ENCODE measurements at places on chromosomes 1 and 21. TPM values are rescaled to one million over a fixed set of nuclear protein-coding genes. Genes with fewer than 3 reads are reported as not detected.

- DNase-seq, result no peak
Measured at GRCh38 chr1:186634511-186634910, 45.7 kb downstream of the PTGS2 start.

- no peak for DNase-seq
Measured at GRCh38 chr1:112536561-112536960, 27.8 kb downstream of the WNT2B start.

DNA sequence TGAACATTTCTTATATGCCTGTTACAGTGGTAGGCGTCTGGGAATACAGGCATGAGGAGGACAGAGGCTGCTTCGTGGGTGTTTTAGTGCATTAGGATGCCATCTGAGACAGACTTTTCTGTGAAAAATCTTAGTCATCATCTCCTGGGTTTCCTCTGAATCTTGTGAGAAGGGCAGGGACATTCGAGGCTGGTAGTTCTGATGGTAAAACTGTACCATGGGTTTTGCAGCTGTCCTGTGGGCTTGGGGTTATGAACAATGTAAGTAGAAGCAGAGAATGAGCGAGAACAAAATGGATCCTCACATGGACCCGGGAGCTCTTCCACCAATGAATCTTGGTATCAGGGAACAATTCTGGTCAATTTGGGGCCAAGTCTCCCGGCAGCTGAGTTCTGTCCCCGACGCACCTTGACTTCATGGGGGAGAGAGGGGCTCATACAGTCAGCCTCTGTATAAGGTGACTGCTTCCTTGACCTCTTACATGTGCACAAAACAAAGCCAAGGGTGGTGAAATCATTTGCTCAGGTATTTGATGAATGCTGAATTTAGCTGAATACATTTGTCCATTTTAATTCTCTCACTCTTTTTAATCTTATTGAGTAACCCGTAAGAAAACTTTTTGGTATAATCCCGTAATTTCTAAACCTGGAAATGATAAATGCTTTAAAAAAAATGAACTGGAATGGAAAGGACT, 63.6 kb upstream of the ERRFI1 start:
- peak; percentile 59 for DNase-seq

DNA sequence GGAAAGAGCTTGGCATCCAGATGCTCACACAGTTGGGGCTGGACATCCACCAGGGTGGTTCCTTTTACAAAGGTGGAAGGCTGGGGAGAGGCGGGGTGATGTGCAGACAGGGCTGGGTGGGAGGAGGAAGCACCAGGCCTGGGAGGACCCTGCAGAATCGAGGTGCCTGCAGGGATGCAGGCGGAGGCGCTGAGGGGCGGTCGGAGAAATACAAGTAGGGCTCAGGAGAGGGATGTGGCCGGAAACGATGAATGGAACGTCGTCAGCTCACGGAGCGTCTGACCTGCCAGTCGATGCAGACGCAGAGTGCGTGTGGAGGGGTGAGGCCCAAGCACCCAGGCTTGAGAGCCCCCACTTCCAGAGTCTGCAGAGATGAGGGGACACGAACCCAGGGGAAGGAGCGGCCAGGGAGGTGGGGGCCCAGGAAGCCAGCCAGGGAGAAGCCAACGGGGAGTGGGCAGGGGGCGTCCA, 63.4 kb downstream of the TRIM11 start:
- no peak for DNase-seq

- no peak for DNase-seq
Measured at GRCh38 chr1:240278082-240278481, 186.4 kb downstream of the FMN2 start.

- DNase-seq, result peak; percentile 41
Measured at GRCh38 chr1:114112775-114113174, 40.9 kb downstream of the SYT6 start.

DNA sequence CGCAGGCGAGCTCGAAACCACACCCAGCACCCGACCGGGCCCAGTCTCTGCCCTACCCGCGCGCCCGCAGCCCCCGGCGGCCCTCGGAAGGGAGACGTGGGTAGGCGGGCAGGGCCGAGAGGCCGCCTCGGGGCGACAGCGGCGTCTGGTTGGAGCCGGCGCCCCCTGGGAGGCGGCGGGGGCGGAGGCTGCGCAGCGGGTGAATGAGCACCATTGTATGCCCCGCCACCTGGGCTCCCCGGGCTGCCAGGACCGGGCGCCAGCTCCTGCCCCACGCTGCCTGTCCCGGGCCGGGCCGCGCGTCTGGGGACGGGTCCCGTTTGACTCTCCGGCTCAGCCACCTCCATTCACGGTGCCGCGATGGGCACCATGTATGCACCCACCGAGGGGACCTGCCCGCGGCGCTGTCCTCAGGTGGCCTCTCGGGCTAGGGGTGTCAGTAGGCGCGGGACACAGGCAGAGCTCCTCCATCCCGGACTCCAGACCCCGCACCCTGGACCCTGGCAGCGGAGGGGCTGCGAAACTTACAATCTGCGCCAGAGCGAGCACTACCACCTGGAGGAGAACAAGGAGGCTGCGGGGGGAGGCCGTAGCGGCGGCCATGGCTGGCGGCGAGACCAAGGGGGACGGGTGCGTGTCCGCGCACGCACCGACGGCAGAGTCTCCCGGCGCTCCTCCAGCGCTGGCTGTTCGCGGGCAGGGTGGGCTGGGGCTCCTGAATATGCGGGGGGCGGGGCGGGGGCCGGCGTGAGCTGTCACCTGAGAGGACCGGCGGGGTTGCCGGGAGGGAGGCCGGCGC, at the start of gene COL9A2:
Gene COL9A2, minus strand, starts transcription at position 692 of the 799 bp plus-strand sequence. Its CDS starts 89 bp downstream, at position 603.
- DNase-seq, result peak; percentile 71

GRCh38 chr1:39094685-39095084, 68.5 kb downstream of the NDUFS5 start:
- no peak for DNase-seq

DNA sequence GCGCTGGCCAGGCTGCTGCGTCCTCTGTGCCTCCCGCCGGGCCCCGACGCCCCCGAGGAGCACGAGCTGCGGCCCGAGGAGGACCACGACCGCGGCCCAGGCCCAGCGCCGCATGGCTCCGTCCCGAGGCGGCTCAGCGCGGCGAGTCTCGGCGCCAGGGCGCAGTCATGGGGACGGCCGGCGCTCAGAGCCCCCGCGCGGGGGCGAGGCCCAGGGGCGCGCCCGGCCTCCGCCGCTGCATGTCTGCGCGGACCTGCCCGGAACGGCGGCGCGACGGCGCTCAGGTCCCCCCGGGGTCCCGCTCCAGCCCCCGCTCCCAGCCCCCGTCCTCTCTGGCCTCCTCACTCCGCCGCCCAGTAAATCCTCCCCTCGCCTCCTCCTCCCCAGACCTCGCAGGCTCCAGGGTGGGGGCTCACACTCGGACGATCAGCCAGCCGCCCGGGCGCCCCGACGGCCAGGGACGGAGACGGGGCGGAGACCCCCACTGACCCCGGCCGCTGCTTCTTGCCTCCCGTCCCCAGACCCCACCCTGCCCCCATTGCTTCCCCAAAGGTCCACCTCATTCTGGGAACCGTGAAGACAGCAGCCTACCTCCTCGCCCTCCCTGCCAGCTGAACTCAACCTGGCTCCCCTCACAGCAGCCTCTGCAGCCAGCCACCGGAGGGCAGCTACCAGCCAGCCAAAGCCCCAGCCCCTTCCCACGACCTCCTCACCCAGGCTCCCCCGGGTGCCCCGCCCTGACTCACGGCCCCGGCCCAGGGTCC, at the start of gene C1QTNF12:
Gene C1QTNF12, minus strand, starts transcription at position 146 of the 764 bp plus-strand sequence. Its CDS starts 32 bp downstream, at position 114.
- DNase-seq, result peak; percentile 25

GRCh38 chr1:111213412-111213811, 13.0 kb upstream of the DENND2D start:
- DNase-seq, result no peak

- no peak for DNase-seq
Measured at GRCh38 chr1:118461154-118461553, 276.1 kb upstream of the SPAG17 start.

- no peak for DNase-seq
Measured at GRCh38 chr1:159066108-159066507, 10.5 kb downstream of the AIM2 start.

- DNase-seq, result no peak
Measured at GRCh38 chr1:226661271-226661670, 77.8 kb downstream of the ITPKB start.

DNA sequence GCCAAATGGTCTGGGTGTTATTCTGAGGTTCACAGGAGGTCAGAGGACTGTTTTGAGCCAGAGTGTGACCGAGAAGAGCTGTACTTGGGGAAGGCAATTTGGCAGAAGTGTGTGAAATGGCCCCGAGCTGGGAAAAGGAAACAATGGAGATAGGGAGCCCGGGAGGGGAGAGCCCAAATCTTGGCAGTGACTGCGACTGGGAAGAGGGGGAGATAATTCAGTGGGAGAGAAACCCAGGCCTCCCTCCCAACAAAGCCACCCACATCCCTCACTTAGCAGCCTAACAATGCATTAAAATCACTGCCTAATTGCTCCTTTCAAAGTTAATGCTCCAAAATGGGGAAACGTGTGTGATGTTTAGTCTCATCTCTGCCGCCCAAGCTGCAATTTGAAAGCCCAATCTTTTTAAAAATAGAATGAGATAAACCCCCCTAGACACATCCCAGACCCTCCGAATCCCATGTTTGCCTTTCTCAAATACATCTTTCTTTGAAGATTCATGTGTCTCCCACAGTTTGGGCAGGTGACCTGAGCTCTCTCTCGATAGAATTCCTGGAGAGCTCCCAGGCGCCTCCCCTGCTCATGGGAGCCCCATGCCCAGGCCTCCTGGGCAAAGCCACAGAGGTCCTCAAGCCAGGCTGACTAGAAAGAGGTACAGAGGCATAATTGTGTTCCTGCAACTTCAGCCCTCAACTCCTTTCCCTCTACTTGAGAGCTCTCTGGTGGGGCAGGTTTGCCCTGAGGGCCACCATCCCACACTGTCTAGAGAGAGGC, 17.3 kb downstream of the LRRC52 start:
- DNase-seq, result no peak

- no peak for DNase-seq
Measured at GRCh38 chr21:24050231-24050630, 1557.0 kb downstream of the MRPL39 start.

- no peak for DNase-seq
Measured at GRCh38 chr1:186735463-186735862, 55.2 kb upstream of the PTGS2 start.

DNA sequence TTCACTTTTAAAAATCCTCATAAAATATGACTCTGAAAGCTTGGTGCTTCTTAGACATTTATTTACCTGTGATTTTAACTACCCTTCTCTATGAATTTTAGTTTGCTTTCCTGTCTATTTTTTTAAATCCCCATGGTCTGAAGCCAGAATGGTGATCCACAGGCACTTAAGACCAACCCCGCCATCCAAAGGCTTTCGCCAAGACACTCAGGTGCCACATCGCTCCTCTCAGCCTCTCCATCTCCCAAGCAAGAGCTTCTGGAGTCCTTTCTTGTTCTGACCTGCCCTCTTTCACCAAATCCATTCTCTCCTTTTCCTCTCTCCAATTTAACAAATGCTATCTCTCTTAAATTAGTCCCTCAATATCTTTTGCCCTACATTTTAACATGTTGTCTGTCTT, 464.6 kb downstream of the PCP4 start:
- DNase-seq, result no peak

DNA sequence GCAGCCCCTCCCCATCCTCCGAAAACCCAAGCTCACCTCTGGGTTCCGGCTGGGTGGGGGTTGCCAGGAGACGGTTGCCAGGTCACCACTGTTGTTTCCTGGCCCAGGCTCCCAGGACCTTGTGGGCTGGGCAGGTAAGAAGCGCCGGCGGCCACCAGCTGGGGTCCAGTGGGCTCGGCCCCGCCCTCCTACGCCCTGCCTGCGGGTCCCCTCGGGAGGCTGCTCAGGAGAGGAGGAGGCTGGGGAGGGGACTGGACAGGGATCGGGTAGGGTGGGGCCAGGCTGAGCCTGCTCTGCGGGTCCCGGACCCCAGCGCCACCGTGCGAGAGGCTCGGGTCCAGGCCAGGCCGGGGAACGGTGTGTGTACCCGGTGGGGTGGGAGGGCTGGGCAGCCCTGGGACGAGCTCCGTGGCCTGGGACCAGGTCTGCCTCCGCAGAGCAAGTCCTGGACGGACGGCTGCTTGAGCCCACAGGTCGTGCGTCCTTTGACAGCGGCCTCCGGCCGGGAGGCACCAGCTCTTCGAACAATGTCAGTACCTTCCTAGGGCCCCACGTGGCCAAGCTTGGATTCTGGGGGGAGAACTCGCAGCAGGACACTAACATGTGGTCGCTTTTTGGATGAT, at the start of gene TTLL10:
Gene TTLL10, plus strand, starts transcription at position 88 of the 623 bp plus-strand sequence. CDS start 5,336 bp downstream, outside the sequence.
- DNase-seq, result no peak

DNA sequence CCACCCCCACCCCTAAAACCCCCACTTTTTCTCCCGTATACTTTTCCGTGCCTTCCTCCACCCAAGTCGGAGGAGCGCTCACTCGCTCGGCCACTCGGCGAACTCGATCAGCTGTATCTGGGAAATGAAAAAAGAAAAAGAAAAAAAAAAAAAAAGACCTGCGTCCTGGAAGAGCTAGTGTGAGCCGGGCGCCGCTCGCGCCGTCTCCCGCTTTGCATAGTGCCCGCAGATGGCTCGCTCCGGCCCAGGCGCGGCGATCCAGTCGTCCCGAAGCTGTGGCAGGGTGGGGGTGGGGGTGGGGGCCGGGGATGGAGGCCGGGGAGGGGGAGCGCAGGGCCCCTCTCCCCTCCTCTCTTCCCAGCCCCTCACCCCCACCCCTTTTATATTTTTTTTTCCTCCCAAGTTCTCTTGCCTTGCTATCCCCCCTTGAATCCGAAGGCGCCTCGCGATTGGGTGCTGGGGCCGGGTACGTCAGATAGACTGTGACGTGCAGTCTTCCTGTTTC, 299 bp upstream of the PROX1 start:
- peak; percentile 75 for DNase-seq

DNA sequence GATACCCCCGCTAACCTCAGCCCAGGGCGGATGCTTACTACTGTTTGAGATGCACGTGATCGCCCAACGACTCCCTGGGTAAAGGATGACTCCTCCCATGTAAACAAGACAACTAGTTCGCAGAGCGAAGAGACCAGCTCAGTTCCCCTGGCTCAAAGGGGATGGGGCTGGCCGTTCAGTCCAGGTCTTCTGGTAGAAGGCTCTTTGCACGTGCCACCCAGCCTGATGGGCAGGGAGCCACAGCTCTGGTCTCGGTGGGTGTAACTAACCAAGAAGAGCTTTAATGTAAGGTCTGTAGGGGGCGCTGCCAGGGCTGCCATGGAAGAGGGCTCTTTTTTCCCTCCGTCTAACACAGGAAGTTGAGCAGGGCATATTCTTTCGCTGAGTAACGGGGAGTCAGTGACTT, 49.4 kb upstream of the PARP1 start:
- peak; percentile 30 for DNase-seq

DNA sequence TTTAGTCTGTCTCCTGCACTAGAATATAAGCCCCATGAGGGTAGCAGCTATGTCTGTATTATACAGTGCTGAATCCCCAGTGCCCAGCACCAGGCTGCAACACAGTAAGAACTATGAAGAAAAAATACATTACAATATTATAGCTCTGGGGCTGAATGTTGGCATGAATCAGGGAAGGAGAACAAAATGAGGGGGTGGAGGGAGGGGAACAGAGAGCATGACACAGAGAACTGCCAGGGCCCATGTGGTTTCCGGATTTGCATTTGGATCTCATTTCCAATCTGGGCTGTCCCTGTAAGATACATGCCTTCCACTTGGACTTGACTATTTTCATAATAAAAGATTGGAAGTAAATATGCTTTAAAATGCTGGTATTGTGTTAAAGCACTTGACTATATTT, 35.8 kb downstream of the C1orf198 start:
- no peak for DNase-seq

GRCh38 chr1:32933742-32934322, 30.8 kb downstream of the RNF19B start:
- peak; percentile 54 for DNase-seq

The PIGR gene
- not detected for total RNA-seq

The CHODL gene
- total RNA-seq, result not detected

The KRTAP10-5 gene
- not detected for total RNA-seq

The HUNK gene
- 0.98 TPM for total RNA-seq

Measured in Daoy (cell line).